ENCODE measurements at places on chromosomes 5 and 9.

GRCh38 chr5:111280282-111280951 lies 56.2 kb downstream of the CAMK4 start:
- no peak for DNase-seq

DNA sequence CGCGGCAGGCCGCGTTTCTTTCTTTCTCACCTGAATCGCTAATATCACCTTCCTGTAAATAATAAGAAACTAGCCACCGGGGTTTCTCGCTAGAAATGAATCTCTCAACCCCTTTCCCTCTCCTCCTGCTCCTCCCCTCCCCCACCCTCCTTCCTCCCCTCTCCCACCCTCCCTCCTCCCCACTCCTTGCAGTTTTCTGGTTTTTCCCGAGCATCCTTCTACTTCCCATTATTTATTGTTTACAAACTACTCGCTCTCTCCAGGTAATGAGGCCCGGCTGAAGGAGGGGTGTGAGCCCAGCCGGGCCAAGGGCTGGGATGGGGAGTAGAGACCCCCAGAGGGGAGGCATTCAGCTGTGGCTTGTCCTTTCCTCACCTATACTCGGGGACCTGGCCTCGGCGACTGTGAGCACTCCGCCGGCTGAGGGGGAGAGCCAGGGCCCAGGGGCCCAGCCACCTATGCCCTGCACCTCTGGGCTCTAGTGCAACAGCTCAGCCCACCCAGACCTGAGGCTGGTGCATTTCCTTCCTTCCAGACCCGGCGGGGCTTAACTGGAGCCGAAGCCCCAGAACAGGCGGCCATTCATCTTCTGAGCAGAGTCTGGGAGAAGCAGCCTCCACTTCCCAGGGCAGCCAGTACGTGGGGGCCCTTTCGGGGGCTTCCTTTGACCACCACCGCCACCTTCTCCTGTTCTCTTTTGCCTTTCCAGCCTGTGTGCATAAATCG lies 2.1 kb upstream of the IRX4 start:
- DNase-seq: no peak

- DNase-seq: no peak
Measured at GRCh38 chr5:172494630-172495505, 40.5 kb upstream of the SH3PXD2B start.

DNA sequence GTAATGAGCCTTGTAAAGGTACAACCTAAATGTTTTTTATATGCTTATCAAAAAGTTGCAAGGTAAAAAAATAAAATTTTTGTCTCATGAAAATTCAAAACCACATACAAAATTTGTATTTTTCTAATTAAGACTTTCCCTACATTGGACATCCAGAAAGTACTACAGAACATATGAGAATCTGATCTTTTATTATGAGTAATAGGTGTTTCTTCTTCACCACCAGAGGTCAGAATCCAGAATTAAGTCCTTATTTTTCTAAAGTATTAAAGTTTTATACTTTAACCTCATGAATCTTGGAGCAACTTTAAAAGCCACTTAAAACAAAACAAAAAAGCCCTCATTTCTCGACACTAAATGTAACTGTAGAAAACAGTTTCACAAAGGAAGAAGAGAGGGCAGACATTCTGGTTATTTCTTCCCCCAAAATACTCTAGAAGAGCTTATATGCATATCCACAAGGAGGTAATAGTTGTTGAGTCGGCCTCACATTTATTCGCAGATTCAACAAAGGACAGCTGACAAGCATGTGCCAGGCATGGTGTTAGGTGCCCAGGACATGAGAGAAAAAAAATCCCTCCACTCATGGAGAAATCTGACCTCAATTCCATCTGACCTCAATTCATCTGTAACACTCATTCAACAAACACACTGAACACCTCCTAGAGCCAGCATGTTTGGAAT lies 69.3 kb downstream of the MLLT3 start:
- DNase-seq: peak; percentile 5

DNA sequence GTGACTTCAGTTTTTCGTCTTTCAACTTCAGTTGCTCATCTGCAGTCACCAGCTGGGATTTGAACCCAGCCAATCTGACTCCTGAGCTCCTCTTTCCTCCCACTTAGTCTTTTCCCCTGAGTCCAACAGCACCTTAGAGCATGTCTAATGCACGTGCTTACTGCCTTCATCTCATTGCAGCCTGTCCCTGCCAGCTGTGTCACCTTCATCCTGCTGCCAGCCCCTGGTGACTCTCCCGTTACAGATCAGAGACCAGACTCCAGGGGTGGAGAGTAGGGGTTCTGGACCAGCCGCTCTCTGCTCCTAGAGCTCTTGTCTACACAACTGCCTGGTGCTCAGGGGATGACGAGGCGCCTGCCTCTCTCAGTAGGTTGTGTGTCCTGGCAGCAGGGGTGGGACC lies 132.9 kb upstream of the LMX1B start:
- no peak for DNase-seq

DNA sequence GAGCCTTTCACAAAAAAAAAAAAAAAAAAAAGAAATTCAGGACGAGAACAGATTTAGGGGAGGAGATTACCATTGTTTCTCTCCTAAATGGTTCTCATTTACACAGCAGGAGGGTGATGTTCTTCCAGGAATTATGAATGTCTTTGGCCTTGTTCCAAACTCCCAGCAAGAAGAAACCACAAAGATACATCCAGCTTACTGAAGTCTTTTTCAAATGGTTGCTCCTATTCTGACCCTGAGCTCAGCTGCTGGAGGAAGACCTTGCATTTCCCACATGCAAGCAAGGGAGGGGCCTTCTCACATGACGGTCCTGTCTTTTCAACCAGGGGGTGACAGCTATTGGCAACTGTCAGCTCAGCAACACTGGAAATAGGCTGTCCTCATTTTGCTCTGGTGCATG lies 203.0 kb upstream of the VLDLR start:
- no peak for DNase-seq

GRCh38 chr9:7318920-7319319 lies 480.7 kb downstream of the DMAC1 start:
- DNase-seq: no peak

- DNase-seq: no peak
Measured at GRCh38 chr5:103894882-103895281, 332.3 kb upstream of the NUDT12 start.

DNA sequence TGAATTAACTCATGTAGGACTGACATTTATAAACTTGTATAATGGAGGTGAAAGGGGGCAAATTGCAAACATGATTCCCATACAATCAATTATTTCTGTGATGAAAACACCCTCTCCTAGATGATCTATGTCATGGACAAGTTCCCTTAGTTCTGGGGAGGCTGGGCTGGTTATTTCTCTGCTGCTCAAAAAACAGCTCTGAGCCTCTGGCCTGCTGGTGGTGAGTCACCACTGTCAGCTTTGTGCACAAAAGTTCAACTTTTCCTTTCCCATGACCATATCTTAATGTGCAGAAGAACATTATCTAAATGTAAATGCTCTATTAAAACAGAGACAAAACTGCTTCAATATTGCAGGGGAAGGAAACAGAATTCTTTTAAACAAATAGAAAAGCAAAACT lies 85.0 kb downstream of the HMHB1 start:
- DNase-seq: no peak

DNA sequence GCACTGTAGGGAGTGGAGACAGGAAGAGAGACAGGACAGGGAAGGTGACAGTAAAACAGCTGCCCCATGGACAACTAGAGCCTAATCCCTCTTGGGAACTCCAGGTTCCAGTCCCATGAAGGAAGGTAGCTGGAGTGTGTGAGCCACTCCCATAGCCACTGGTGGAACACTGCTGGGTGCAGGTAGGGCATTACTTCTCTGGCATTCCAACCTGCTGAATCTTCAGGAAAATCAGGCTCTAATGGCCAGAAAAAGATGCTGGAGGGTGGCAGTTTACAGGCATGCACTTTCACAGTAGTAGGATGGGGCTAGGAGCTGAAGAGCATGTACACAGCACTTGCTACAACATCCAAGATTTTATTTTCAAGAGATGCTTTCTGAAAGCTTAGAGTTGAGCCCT lies 259.4 kb downstream of the AUH start:
- DNase-seq: no peak

GRCh38 chr5:153342487-153342886 lies 148.0 kb upstream of the GRIA1 start:
- DNase-seq: no peak
